Stimulated activated CD4-positive, alpha-beta T cell treated with anti-CD3 and anti-CD28 coated beads, Interleukin-1b, Interleukin-23, amount 100 ng/mL, for 4 hours (primary cell): ENCODE measurements at places on chromosomes 4 and X.

- no peak for DNase-seq
These were observed 21.5 kb upstream of the HTRA3 start for GRCh38 chr4:8248091-8248490.

DNA sequence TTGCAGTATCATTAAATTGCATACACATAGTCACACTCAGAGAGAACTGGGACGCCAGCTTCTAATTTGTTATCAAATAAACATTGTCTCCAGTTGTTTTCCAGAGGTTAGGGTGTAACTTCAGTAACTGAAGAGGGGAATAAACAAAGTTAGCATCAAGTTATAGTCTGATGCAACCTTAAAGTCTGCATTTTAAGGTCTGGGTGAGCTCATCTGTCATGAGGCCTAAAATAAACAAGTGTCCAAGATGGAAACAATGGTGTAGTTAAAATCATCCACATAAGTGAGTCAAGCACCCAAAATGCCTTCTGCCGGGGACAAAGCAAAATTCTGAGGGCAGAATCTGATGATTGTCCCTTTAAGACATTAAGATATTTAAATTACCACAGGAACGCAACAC lies 70.3 kb upstream of the EMCN start:
- DNase-seq, result no peak

DNA sequence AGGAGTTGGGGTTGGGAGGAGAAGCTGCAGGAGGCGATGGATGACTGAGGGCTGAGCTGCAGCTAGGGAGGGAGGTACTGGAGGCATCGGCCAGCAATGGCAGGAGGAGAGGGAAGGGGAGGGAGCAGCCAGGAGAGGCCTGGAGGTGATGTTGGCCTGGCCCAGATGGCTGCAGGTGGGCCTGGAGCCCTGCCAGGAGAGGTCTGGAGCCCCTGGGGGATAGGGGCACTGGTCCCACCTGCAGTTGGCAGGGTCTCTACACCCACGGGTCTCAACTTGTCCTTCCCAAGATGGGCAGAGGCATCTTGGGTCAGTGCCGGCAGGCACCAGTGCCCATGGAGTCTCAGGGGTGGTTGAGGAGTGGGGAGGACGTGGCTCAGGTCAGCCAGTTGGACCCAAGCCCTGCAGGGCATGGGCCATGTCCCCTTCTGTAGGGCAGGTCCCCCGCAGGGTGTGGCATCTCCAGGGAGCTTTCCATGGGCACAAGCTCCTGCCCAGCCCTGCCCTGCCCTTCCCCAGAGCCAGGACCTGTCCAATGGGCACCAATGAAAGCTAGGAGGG lies 2.7 kb upstream of the MXD4 start:
- DNase-seq, result no peak

DNA sequence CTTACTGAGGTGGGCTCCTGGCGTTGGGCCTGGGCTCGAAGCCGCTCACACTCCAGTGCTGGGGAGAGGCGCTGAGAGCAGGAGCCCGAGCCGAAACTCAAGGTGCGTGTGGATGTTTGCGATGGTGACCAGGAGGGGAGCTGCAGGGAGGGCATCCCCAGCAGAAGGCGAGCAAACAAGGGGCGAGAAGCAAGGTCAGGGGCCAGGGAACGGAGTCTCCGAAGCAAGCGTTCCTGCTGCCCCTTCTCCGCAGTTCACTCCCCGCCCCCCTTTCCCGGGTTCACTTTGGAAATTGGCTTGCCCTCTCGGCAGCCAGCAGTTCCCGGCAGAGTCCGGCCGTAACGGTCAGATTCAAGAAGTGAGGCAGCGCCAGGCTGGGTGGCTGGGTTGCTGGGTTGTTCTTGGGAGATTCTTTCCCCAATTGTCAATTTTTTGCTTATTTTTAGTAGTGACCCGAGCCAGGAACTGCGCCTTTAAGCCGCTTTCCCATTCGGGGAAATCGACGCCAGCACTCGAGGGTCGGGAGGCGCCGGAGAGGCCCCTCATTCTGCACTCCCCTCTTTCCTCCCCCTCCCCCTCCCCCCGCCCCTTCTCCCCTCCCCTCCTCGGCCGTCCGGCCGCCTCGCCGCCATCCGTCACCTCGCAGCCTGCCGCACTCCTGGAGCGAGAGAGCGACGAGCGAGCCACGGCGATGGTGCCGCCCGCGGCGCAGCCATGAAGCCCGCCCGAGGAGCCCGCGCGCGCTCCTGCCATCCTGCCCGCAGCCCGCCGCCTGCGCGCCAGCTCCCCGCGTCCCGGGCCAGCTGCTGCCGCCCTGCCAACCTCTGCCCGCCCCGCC lies at the start of gene FRMPD3:
TSS of gene FRMPD3 (plus strand) at position 655 of the 838 bp plus-strand sequence. CDS start 76,937 bp downstream, outside the sequence.
- no peak for DNase-seq

DNA sequence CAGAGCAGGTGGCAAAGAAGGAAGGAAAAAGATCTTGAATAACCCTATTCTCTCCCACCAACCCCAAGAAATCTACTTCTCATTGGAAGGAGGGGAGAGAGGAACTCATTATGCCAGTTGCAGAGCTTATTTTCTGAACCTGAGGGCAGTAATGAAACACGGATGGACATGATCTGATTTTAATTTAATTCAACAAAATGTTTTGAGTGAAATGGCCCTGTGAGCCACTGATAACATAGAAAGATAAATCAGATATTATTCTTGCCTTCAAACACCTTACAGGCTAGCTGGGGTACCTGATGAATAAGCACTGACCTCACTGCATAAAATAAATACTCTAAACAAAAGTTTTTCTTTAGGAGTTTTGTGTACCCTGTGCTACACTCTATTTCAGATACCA lies 30.3 kb downstream of the DAPP1 start:
- no peak for DNase-seq

DNA sequence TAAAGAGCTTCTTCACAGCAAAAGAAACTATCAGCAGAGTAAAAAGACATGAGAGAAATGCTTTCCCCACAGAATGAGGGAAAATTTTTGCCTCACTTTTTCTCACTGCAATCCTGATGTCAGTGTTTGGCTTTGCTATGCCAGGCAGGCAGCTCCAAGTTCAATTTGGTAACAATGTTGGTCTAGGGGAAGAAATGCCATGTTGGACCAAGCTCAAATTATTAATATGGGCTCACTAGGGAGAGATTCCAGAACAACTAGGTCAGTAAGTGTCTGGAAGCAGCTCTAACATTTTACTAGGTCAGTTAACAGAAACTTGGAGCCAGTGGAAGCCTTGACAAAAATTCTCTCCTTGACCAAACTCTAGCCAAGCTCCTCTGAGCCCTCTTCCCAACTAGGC lies 95.4 kb downstream of the NAF1 start:
- DNase-seq, result no peak

- no peak for DNase-seq
These were observed 14.2 kb downstream of the TAB3 start for GRCh38 chrX:30874851-30875250.

DNA sequence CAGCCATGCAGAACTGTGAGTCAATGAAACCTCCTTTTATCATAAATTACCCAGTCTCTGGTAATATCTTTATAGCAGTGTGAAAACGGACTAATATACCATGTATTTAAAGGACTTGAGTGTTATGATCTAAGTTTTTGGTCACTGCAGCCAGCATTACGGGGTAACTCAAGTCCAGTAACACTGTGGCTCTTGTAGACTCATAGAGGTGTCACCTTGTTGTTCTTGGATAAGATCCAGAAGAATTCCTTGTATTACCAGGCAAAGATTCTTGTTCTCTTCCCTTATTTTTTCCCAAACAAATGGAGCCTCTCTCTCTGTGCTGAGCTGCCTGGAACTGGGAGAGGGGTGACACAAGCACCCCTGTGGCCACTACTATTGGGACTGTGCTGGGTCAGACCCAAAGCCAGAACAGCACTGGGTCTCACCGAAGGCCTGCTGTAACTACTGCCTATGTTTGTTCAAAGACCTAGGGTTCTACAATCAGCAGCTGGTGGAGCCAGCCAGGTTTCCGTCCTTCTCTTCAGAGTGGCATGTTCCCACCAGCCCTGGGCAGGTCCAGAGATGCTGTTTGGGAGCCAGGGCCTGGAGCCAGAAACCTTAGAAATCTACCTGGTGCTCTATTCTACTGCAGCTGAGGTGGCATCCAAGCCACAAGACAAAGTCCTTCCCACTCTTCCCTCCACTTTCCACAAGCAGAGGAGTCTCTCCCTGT lies 43.7 kb upstream of the MED14 start:
- DNase-seq, result no peak
